ENCODE measurements at places on chromosomes 5 and 9. TPM values are rescaled to one million over a fixed set of nuclear protein-coding genes. Genes with fewer than 3 reads are reported as not detected.

DNA sequence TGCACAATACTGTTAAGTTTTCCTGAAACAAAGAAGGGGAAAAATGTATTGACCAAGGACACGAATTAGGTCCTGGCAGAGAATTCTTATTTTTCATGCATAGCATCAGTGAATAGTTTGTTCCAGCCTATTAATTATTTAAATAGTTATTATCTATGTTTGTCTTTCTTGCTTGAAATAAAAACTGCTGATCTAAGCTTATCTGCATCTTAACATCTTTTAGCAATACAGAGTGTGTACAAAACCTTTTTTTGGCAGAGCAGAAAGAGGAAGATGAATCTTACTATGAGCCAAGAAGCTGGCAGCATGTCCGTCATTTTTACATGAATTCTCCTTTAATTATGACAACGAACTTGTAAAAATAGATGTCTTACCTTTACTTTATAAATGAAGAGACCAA is 23.3 kb upstream of the PLPPR1 start:
- no peak for DNase-seq
- H3K27me3 ChIP-seq: no peaks in the 10 kb centered on the region
- H3K4me3 ChIP-seq: no peak overlapping the region
- no peak overlapping the region for H3K27ac ChIP-seq
- H3K4me1 ChIP-seq: no peaks in the 10 kb centered on the region

- DNase-seq: no peak
- no peaks in the 10 kb centered on the region for H3K4me1 ChIP-seq
- H3K36me3 ChIP-seq: no peaks in the 10 kb centered on the region
- no peaks in the 10 kb centered on the region for H3K27me3 ChIP-seq
- H3K27ac ChIP-seq: no peak overlapping the region
These were observed 63.3 kb downstream of the CSF2 start for GRCh38 chr5:132136906-132137305.

DNA sequence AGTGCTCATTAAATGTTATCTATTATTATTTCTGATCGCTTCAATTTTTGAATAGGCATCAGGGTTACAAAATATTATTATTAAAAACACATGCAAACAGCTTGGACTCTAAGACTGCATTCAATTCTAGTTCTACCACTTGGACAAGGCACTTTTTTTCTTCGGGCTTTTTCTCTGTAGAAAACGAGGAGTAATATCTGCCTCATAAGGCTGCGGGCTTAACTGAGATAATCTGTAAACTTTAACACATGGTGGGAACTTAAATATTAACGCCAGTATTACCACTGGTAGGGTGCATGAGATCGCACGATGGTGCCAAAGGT is 511 bp upstream of the SPDL1 start:
- no peaks in the 10 kb centered on the region for H3K36me3 ChIP-seq
- H3K27me3 ChIP-seq: no peaks in the 10 kb centered on the region
- peak overlapping the region; percentile 66 for H3K4me3 ChIP-seq
- peaks cover 4% of the 10 kb centered on the region for H3K4me1 ChIP-seq
- DNase-seq: no peak
- H3K27ac ChIP-seq: peak overlapping the region; percentile 52

GRCh38 chr5:44707721-44708120 is 101.0 kb upstream of the MRPS30 start:
- no peaks in the 10 kb centered on the region for H3K36me3 ChIP-seq
- no peak overlapping the region for H3K4me3 ChIP-seq
- no peak for DNase-seq
- no peak overlapping the region for H3K27ac ChIP-seq
- no peaks in the 10 kb centered on the region for H3K4me1 ChIP-seq

GRCh38 chr9:125829743-125830142 is 82.6 kb downstream of the PBX3 start:
- H3K4me1 ChIP-seq: peaks cover 6% of the 10 kb centered on the region
- no peaks in the 10 kb centered on the region for H3K36me3 ChIP-seq

- H3K4me1 ChIP-seq: no peaks in the 10 kb centered on the region
- DNase-seq: no peak
- H3K27ac ChIP-seq: no peak overlapping the region
- no peaks in the 10 kb centered on the region for H3K27me3 ChIP-seq
- H3K36me3 ChIP-seq: no peaks in the 10 kb centered on the region
- H3K4me3 ChIP-seq: no peak overlapping the region
These were observed 50.4 kb downstream of the STARD4 start for GRCh38 chr5:111461934-111462333.

DNA sequence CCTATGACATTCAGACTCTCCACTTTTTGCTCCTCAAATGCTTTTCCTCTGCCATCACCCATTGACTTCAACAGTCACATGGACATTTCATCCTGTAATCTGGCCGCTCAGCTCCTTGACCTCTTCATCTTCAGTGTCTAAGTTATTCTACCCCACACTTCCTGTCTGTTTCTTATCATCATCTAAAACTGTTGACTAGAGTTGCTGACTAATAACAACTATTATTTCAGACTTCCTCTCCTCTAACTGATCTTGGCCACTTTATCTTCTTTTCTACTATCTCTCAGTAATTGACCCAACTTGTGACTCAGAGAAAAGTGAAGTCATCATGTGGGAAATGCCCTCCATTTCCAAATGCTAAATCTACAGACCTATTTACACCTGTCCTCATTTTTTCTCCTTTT is 254.7 kb upstream of the TRPC7 start:
- DNase-seq: no peak
- no peaks in the 10 kb centered on the region for H3K36me3 ChIP-seq
- H3K27me3 ChIP-seq: no peaks in the 10 kb centered on the region
- H3K27ac ChIP-seq: no peak overlapping the region

- no peak overlapping the region for H3K27ac ChIP-seq
- DNase-seq: no peak
- H3K27me3 ChIP-seq: no peaks in the 10 kb centered on the region
- H3K4me3 ChIP-seq: no peak overlapping the region
These were observed 30.4 kb downstream of the PRDM6 start for GRCh38 chr5:123119334-123119986.

- H3K4me3 ChIP-seq: no peak overlapping the region
- no peak overlapping the region for H3K27ac ChIP-seq
- no peaks in the 10 kb centered on the region for H3K27me3 ChIP-seq
- no peak for DNase-seq
These were observed 106.7 kb downstream of the SERINC5 start for GRCh38 chr5:80149161-80149609.

DNA sequence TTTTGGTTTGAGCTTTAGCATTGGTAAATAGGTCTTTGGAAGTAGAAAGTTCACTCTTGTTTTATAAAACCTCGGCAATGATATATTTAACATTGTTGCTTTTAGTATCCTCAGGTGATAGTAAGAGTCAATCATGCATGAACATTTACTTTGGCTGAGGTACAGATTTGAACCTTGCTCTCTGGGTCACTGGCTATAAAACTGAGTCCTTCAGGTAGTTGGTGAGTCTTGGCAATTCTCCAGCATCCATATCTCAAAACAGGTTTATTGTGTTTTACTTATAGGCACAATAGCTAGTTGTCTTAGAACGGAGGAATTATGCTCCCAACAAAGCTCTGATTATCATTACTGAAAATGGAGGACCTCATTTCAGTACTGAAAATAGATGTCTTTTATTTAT is 75.1 kb downstream of the MAT2B start:
- H3K27ac ChIP-seq: no peak overlapping the region
- DNase-seq: no peak
- H3K27me3 ChIP-seq: no peaks in the 10 kb centered on the region
- H3K4me3 ChIP-seq: no peak overlapping the region
- peaks cover 8% of the 10 kb centered on the region for H3K4me1 ChIP-seq

DNA sequence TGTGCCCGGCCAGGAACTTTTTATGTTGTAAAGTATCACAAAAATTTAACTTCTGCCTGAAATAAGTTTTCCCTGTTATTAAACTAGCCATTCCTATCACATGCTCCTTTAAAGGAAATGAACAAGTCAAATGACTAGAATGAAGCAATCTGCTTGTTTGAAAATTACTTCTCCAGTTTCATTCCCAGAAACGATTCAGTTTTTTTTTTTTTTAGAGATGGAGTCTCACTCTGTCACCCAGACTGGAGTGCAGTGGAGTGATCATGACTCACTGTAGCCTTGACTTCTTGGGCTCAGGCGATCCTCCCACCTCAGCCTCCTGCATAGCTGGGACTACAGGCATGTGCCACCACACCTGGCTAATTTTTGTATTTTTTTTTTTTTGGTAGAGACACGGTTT is 13.3 kb upstream of the GNG10 start:
- H3K36me3 ChIP-seq: peaks cover 5% of the 10 kb centered on the region
- no peak overlapping the region for H3K27ac ChIP-seq
- no peaks in the 10 kb centered on the region for H3K4me1 ChIP-seq
- H3K4me3 ChIP-seq: no peak overlapping the region
- H3K27me3 ChIP-seq: no peaks in the 10 kb centered on the region

DNA sequence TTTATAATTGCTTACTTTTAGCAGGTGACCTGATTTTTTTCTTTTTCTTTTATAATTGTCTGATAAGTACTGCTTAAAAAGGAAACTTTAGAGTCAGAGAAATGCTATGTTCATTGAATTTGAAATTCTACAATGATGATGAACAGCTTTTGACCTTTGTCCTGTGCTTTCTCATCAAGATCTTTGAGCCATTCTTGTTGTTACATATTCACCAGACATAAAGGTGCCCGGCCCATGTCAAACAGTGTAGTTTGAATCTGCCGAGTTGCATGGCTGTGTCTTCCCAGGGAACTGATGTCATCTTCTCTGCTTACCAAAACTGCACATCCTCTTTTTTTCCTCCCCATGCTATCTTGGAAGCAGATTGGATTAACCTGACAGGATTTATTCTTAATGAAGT is 163.6 kb downstream of the LRRC70 start:
- no peak for DNase-seq
- no peaks in the 10 kb centered on the region for H3K4me1 ChIP-seq
- H3K27me3 ChIP-seq: no peaks in the 10 kb centered on the region
- H3K4me3 ChIP-seq: no peak overlapping the region

DNA sequence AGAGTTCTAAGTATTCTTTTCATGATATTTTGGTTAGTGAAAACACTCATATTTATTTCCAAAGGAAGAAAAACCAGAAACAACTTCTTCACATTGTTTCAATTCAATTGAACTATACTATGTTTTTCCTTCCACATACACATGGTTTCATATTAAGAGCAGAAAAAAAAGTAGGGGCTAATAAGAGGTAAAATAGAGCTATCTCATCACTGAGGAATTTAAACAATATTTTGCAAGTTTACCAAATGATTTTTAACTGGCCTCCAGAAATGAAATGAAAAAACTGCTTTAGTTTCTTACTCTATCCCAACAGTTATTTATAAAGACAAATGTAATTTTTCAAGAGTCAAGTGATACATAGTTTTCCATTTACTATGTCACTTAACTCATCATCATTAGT is 233.5 kb downstream of the RFX3 start:
- H3K27ac ChIP-seq: no peak overlapping the region
- H3K36me3 ChIP-seq: no peaks in the 10 kb centered on the region
- H3K4me3 ChIP-seq: no peak overlapping the region
- H3K4me1 ChIP-seq: no peaks in the 10 kb centered on the region

- H3K27me3 ChIP-seq: no peaks in the 10 kb centered on the region
- H3K4me3 ChIP-seq: no peak overlapping the region
- peaks cover 3% of the 10 kb centered on the region for H3K4me1 ChIP-seq
- DNase-seq: peak; percentile 41
- H3K36me3 ChIP-seq: no peaks in the 10 kb centered on the region
These were observed 33.1 kb upstream of the PRXL2C start for GRCh38 chr9:96688187-96688586.

DNA sequence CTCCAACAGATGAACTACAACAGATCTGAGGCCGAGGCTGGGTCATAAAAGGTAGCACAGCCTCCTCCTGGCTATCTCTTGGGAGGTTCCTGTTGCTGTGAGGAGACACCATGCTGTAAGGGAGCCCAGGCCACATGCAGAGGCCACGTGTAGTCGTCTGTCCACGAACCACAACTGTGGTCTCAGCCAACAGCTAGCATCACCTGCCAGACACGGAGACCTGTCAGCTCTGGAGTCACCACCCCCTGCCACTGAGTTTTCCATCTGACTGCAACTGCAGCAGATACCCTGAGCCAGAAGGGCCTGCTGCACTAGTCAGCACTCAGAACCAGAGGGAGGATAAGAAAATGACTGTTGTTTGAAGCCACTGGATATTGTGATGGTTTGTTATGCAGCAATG is 12.7 kb upstream of the GOLM1 start:
- no peaks in the 10 kb centered on the region for H3K4me1 ChIP-seq
- H3K27ac ChIP-seq: no peak overlapping the region
- H3K4me3 ChIP-seq: no peak overlapping the region
- no peaks in the 10 kb centered on the region for H3K27me3 ChIP-seq
- no peaks in the 10 kb centered on the region for H3K36me3 ChIP-seq
- DNase-seq: no peak

DNA sequence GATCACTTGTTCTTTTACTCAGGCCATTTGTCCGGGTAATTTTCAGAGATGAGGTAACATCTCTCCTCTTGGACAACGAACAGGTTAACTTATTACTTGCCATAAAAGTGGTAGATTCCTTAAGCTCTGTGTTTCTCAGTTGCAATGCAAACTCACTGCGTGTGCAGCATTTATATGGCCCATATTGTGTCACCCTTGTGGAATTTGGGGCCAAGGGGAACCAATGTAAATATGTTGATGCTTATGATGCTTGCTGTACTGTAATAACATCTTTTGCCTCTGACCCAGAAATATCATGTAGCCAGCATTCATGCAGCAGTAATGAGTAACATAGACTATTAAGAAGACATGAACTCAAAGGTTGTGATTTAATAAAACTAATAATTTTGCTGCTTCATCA is 175.8 kb downstream of the ADAMTS6 start:
- no peak for DNase-seq
- H3K27me3 ChIP-seq: no peaks in the 10 kb centered on the region
- no peak overlapping the region for H3K27ac ChIP-seq
- no peak overlapping the region for H3K4me3 ChIP-seq

GRCh38 chr9:115241641-115242040 is 123.7 kb upstream of the TNC start:
- no peaks in the 10 kb centered on the region for H3K36me3 ChIP-seq
- no peak for DNase-seq
- no peaks in the 10 kb centered on the region for H3K4me1 ChIP-seq
- H3K27ac ChIP-seq: no peak overlapping the region
- H3K27me3 ChIP-seq: no peaks in the 10 kb centered on the region

DNA sequence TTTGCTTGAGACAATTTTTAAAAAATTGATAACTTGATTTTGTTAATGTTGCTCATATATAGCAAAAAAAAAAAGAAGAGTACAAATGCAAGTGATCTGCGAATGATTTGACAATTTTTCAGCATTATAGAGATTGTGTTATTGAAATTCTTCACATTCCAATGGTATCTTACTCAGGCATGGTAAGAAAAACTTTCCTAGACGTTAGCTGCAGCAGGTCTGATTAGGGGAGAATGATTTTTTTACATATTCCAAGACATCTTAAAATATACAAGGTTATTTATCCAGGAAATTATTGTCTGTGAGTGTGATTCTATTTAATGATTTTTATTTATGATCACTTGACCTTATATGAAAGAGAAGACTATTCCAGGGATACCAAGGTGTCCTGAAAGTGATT is 361.9 kb downstream of the MAT2B start:
- no peak for DNase-seq
- no peaks in the 10 kb centered on the region for H3K36me3 ChIP-seq
- H3K4me3 ChIP-seq: no peak overlapping the region
- no peaks in the 10 kb centered on the region for H3K27me3 ChIP-seq
- no peaks in the 10 kb centered on the region for H3K4me1 ChIP-seq

- H3K36me3 ChIP-seq: no peaks in the 10 kb centered on the region
- no peaks in the 10 kb centered on the region for H3K27me3 ChIP-seq
- no peak overlapping the region for H3K27ac ChIP-seq
- no peaks in the 10 kb centered on the region for H3K4me1 ChIP-seq
- no peak for DNase-seq
These were observed 200.2 kb upstream of the TARS1 start for GRCh38 chr5:33240558-33240957.

Gene ZSWIM6
- 20.1 TPM for total RNA-seq

Gene DBH
- total RNA-seq: not detected

Gene GMCL2
- not detected for total RNA-seq

Gene DIRAS2
- total RNA-seq: 11.3 TPM

Gene ELAVL2
- total RNA-seq: 0.27 TPM

Gene NCBP1
- total RNA-seq: 25.7 TPM

All from thyroid gland (tissue), 4 donors.